ENCODE measurements at places on chromosomes 11 and 22.

DNA sequence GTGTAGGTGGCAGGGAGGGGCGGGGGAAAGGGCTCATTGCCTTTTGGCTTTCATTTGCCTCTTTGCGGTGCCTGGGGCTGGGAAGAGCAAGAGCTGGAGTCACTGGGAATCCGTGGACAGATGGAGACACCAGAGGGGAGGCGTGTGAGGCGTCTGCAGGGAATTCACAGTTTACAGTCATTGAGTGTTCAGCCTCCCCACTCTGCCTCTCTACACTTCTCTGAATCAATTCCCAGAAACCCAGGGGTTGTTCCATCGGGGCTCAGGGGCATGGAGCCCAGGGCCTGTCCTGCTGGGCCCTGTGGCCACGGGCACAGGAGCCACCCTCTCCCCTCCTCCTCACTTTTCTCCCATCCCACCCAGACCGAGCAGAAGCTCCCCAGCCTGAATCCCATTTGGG is 160.5 kb upstream of the NAV2 start:
- no peak for DNase-seq

DNA sequence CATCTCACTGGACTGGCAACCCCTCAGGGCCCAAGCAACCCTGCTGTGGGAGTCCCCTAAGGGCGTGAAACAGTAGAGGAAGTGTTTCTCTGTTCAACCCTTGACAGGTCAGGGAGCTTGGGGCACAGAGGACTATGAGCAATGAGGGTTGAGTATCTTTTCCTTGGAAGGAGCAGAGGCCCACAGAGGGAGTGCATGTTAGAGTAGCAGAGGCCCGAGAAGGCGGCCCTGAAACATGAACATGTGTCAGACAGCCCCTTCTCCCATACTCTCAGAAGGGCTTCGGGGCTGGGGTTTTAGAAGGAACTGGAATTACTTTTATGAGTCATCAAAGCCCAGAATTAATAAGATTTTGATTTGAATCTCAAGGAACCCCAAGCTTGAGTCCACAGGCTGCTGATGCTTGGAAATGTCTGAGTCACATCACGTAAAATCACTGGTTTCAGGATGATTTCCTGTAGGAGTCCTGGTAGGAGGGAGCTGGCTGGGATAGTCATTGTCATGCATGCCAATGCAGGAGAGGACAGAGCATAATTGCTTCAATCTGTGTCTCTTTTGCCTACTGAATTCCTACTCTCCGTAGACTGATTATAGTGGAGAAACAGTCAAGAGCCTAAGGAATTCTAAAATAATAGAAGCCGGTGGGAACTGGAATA is 22.6 kb downstream of the C11orf71 start:
- DNase-seq: no peak

- no peak for DNase-seq
Measured at GRCh38 chr11:11267312-11267711, 85.7 kb downstream of the CSNK2A3 start.

GRCh38 chr22:22366537-22366936 is 122.0 kb downstream of the VPREB1 start:
- no peak for DNase-seq

DNA sequence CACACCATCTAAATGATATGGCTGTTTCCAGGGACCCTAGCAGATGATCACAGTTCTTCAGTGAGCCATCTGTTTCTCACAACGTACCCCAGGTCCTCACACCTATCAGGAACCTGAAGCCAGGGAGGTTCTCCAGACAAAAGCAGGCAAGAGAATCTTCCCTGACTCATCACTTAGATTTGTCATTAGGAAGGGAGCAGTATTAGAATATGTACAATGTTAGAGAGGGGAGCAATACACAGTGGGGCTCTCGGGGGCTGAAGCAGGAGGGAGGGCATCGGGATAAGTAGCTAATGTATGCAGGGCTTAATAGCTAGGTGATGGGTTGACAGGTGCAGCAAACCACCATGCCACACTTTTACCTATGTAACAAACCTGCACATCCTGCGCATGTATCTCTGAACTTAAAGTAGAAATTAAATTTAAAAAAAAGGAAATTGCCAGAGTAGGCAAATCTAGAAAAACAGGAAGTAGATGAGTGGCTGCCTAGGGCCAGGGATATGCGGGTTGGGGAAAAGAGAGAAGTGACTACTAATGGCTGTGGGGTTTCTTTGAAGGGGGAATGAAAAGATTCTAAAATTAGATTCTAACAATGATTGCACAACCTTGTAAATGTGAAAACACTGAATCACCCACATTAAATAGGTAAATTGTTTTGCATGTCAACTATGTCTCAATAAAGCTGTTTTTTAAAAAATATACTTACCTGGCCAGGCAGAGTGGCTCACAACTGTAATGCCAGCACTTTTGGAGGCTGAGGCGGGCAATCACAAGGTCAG is 14.4 kb downstream of the C22orf42 start:
- no peak for DNase-seq

DNA sequence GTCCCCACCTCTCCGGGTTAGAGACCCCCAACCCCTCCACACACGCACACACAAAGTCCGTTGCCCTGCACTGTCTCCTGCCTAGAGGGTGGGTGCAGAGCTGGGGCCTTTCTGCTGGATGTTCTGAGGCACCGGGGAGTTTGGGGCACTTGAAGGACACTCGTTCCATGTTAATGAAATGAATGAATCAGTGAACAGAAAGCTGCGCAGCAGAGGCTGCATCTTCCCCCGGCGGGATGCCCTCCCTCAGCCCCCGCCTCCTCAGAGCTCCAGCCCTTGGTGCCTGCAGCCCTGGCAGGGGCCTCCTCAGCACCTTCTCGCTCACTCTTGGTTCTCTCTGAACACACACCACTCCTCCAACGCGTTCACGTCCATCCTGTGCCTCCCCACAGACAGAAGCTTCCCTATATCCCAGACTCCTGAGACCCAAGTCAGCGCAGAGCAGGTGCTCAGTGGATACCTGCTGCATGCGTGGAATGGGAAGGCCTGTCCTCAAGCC is 611.9 kb downstream of the TBC1D22A start:
- no peak for DNase-seq
